ENCODE measurements at places on chromosomes 12 and 14.

GRCh38 chr14:30610787-30611343, 11.3 kb upstream of the SCFD1 start:
- DNase-seq, result peak; percentile 80

GRCh38 chr12:52320784-52321400, at the start of gene KRT83:
Gene KRT83 (minus strand): TSS chr12:52321398. CDS start chr12:52321335, 63 bp downstream.
- DNase-seq, result no peak

DNA sequence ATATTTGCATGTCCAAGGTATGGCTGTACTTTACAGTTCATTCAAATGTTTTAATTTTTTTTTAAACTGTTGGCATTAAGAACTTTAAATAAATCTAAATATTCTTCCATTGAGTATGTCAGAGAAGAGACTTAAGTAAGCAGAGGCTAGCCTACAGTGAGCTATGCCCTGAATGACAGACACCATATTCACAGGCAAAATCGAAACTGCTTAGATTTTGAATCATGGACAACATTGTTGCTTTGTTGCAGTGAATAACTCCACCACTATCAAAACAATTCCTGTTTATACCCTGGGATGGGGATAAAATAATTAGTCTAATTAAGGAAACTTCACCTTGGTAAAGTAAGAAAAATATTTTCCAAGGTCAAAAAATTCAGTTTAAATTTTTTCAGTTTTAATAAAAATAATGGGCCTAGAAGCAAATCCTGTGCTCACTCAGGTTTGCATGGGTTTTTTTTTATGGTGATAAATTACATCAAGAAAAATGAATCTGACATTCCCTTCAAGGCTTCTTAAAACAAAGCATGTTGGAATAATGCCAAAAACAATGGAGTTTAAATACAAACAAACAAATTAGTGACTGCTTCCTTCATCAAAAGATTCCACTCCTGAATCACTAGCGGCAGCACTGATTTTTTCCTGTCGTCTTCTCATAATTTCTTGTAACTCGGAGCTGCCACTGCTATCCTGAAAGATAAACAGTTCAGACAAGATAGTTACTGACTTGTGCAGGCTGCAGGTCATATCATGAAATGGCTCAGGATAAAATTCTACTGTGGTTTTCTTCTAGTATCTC, 168.2 kb downstream of the EPS8 start:
- no peak for DNase-seq

- DNase-seq, result peak; percentile 76
These were observed 231.4 kb downstream of the PCNX1 start for GRCh38 chr14:71138448-71139293.

DNA sequence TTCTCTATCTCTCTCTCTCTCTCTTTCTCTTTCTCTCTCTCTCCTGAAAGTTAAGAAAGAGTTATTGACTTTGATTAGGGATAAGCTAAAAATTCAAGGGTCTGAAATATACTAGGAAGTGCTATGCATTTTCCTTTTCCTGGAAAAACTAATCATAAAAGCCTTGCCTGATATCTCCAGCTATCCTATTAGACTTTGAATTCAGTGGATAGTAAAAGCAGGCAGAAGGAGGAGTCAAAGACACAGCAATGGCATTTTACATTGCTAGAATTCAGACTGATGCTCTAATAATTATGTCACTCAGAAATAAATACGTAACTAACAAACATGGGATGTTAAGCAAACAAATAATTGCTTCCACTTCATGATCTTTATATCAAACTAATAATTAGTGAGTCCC, 272.0 kb downstream of the SSPN start:
- DNase-seq, result no peak

- DNase-seq, result no peak
These were observed 13.1 kb downstream of the CFAP54 start for GRCh38 chr12:96502477-96502876.

- DNase-seq, result peak; percentile 84
These were observed 16.9 kb downstream of the PLEKHD1 start for GRCh38 chr14:69501423-69501838.

- no peak for DNase-seq
These were observed 168.7 kb downstream of the PHLDA1 start for GRCh38 chr12:75862692-75863471.
